Fibroblast of skin of abdomen (primary cell): ENCODE measurements at places on chromosomes 12 and 14.

GRCh38 chr14:70886421-70887206, 20.6 kb upstream of the PCNX1 start:
- no peak for DNase-seq

- DNase-seq, result no peak
Measured at GRCh38 chr12:1790444-1790843, 29.9 kb upstream of the LRTM2 start.

- DNase-seq, result peak; percentile 94
Measured at GRCh38 chr14:32509632-32510187, 180.6 kb downstream of the AKAP6 start.

DNA sequence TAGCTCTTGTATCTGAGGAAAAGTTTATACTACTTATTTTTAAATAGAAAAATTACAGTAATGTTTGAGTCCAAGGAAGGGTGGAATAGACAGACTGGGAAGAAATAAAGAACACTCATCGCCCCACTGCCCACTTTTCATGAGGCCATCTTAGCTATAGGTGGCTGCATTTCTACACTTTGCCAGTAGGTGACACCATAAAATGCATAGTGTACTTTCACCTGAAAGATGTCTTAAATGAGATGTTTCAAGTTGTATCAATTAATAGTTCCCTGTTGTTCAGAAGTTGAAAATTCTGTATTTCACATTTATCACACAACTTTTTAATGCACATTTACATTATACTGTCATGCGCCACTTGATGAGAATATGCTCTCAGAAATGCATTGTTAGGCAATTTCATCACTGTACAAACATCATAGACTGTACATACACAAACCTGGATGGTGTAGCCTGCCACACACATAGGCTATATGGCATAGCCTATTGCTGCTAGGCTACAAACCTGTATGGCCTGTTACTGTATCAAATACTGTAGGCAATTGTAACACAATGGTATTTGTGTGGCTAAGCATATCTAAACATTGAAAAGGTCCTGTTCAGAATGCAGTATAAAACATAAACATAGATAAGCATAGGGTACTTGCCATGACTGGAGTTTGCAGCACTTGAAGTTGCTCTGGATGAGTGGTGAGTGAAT, 27.6 kb downstream of the PMCH start:
- DNase-seq, result peak; percentile 20

- DNase-seq, result no peak
Measured at GRCh38 chr12:14927267-14927666, 11.1 kb downstream of the ERP27 start.

DNA sequence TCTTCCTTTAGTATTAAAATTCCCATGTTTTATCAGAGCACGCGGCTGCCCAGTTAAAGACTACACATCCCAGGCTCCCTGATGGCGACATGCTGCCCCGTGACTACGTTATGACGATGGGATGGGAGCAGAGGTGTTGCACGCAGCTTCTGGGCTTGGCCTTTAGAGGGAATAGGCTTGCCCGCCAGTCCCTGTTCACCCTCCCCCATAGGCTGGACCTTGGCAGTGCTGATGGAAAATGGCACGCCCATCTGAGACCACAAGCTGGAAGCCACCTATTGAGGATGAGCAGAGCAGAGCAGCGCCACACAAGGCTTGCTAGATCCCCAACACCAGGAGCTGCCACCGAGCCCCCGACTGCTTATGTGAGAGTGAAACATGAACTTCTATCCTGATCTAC, 24.7 kb downstream of the TTC7B start:
- no peak for DNase-seq

GRCh38 chr14:99257122-99257672, 14.8 kb downstream of the BCL11B start:
- no peak for DNase-seq

DNA sequence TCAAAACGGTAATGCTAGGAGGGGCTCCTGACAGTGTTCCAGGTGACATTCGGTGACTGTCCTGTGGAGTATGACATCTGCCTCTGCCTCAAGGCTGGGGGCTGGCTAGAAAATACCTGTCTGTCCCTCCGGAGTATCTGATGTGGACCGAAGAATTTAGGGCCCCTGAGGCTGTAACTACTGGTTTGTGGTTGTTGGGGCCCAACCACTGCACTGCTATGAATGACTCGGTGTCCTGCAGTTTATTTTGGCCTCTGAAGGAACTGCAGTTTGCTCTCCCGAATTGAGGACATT, 198.9 kb upstream of the CAND1 start:
- DNase-seq, result no peak

- no peak for DNase-seq
Measured at GRCh38 chr14:104786091-104786586, 9.4 kb downstream of the AKT1 start.

DNA sequence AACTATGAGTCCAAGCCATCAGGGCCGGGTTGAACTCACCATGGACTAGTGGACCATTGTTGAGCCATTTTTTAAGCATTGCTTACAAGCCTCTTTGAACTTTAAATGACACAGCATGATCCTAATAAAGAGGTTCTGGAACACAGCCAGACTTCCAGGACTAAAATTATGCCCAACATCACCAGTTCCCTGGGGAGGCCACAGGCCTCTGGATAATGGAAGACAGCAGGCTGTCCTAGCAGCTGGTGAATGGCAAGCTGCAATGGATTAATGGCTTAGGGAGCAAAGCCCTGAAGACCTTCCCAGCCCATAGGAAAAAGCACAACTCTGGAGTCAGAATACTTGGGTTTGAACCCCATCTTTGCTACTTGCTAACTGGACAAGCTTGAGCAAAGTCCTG, 71.3 kb downstream of the FLRT2 start:
- no peak for DNase-seq
